T-cell (primary cell): ENCODE measurements at places on chromosomes 4 and X. TPM values are rescaled to one million over a fixed set of nuclear protein-coding genes. Genes with fewer than 3 reads are reported as not detected.
A peak's percentile ranks its signal among the peaks of the same experiment; 100 is the strongest.

Gene FGFBP2
- 14.1 TPM for total RNA-seq

DNA sequence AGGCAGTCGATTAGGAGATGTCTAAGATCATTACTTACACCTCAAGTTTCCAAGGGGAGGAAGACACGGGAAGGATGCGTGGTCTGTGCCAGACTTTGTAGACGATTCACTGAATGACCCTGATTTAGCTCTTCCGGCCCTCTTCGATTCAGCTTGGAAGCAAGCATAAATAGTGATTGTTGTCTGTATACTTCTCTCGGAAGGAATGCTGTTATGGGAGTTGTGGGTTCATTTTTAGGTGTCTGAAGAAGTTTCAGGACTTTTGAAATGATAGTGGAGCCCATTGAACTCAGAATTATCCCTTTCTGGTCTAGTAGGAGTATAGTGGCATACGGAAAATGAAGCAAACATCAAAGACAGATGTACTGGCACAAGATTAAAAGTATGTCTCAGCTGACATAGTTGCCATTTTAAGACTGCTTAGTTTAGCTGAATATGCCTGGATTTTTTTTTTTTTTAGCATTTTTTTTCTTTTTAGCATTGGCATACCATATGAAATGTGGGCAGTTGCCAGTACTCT is 1.0 kb upstream of the ANKRD17 start:
- no peaks in the 10 kb centered on the region for H3K36me3 ChIP-seq
- peak overlapping the region; percentile 93 for H3K27ac ChIP-seq
- no peak for DNase-seq
- peak overlapping the region; percentile 73 for H3K4me3 ChIP-seq
- H3K27me3 ChIP-seq, result no peaks in the 10 kb centered on the region
- peaks cover 29% of the 10 kb centered on the region for H3K4me1 ChIP-seq

- H3K36me3 ChIP-seq, result no peaks in the 10 kb centered on the region
- H3K27ac ChIP-seq, result no peak overlapping the region
- H3K4me1 ChIP-seq, result no peaks in the 10 kb centered on the region
- no peaks in the 10 kb centered on the region for H3K27me3 ChIP-seq
Observed at GRCh38 chrX:54641530-54641929, 111.5 kb downstream of the GNL3L start.

GRCh38 chr4:86359944-86360478 is at the start of gene MAPK10:
TSS of gene MAPK10 (minus strand) at chr4:86360053.
- peak within 1 kb of the TSS; percentile 28 for H3K4me3 ChIP-seq
- DNase-seq, result peak; percentile 73

- H3K36me3 ChIP-seq, result no peaks in the 10 kb centered on the region
- no peaks in the 10 kb centered on the region for H3K27me3 ChIP-seq
- no peak overlapping the region for H3K27ac ChIP-seq
- H3K4me1 ChIP-seq, result no peaks in the 10 kb centered on the region
- H3K4me3 ChIP-seq, result no peak overlapping the region
- DNase-seq, result no peak
Observed at GRCh38 chrX:109707720-109708119, 25.3 kb downstream of the ACSL4 start.

GRCh38 chrX:69116077-69116476 is 49.2 kb downstream of the PJA1 start:
- no peak overlapping the region for H3K27ac ChIP-seq
- no peaks in the 10 kb centered on the region for H3K27me3 ChIP-seq
- H3K4me3 ChIP-seq, result no peak overlapping the region
- H3K4me1 ChIP-seq, result no peaks in the 10 kb centered on the region

Gene SPANXN1
- total RNA-seq, result not detected

DNA sequence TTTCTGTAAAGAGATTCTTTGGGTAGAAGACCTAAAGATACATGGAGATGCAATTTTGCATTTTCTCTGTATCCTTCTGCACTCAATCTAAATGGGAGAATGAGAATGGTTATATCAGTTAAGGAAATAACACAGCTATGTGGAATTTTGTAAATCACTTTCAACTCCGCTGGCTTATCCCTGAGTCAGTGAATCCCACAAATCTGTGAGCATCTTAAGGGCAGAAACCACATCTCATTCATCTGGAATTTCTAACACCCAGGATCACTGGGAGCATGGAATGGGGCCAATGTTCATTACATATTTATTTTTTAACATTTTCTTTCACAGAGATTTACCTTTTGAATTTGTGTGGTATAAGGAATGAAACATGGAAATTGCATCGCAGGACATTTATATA is 167.8 kb downstream of the CFAP47 start:
- no peaks in the 10 kb centered on the region for H3K27me3 ChIP-seq
- DNase-seq, result no peak
- no peak overlapping the region for H3K4me3 ChIP-seq
- no peak overlapping the region for H3K27ac ChIP-seq

GRCh38 chr4:11423465-11423864 is 5.2 kb downstream of the HS3ST1 start:
- H3K27me3 ChIP-seq, result peaks cover 4% of the 10 kb centered on the region
- no peaks in the 10 kb centered on the region for H3K36me3 ChIP-seq
- peaks cover 12% of the 10 kb centered on the region for H3K4me1 ChIP-seq
- no peak for DNase-seq
- H3K27ac ChIP-seq, result no peak overlapping the region

DNA sequence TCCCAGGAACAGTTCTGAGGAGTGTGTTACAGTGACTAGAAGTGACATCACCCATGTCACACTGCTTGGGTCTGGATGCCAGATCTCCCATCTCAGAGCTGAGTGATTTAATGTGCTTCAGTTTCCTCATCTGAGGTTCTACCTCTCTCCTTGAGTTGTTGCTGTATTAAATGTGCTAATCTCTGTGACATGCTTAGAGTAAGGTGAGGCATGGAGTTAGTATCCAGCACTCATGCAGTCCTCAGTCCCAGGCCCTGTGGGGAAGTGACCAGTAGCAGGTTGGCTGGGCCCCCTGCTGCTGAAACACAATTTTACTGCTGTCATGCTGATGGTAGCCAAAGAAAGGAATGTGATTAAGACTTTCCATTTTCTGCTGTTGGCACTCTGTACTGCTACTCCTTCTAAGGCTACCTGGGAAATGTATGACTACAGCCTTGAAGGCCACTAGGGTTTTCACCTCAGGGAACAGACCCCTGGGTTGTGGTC is 639.6 kb downstream of the MID1IP1 start:
- no peaks in the 10 kb centered on the region for H3K4me1 ChIP-seq
- no peaks in the 10 kb centered on the region for H3K27me3 ChIP-seq
- H3K36me3 ChIP-seq, result no peaks in the 10 kb centered on the region
- H3K4me3 ChIP-seq, result no peak overlapping the region
- DNase-seq, result no peak
- no peak overlapping the region for H3K27ac ChIP-seq

Gene FGD1
- not detected for total RNA-seq

DNA sequence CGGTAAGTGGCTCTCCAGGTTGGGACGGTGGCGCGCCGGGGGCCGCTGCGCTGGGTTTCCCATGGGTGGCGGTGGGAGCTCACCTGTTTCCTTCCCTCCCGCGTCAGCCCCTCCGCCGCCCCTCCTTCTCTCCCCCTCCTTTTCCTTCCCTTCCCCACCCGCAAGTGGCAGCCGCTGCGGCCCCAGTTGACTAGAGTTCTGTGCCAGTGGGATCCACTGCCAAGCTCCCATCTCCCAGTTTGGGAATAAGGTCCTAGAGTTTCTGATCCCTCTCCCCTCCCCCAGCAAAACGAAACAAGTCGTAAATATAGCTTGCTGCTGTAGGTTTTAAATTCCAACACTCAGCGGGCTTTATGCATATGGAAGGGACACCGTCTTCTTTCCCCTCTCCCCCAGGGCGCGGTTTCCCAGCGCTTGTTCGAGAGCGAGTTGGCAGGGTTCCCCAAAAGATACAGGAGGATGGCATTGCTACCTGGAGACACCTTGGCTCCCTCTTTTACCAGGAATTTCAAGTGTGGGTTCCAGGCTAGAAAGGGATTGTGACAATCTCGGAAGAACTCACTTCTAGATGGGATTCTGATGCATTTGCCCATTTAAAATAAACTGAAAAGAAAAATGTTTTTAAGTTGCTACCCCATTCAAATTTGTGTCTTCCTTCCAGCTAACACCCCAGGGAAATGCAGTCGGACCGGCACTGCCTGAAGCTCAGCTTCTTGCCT is 1.2 kb downstream of the TLL1 start:
- peaks cover 18% of the 10 kb centered on the region for H3K27me3 ChIP-seq
- no peak overlapping the region for H3K27ac ChIP-seq
- H3K4me3 ChIP-seq, result no peak overlapping the region
- no peaks in the 10 kb centered on the region for H3K36me3 ChIP-seq
- no peak for DNase-seq

- no peaks in the 10 kb centered on the region for H3K4me1 ChIP-seq
- no peaks in the 10 kb centered on the region for H3K27me3 ChIP-seq
- no peak overlapping the region for H3K4me3 ChIP-seq
- H3K27ac ChIP-seq, result no peak overlapping the region
Observed at GRCh38 chr4:137063961-137064360, 468.3 kb downstream of the PCDH18 start.

Gene GABRG1
- not detected for total RNA-seq

DNA sequence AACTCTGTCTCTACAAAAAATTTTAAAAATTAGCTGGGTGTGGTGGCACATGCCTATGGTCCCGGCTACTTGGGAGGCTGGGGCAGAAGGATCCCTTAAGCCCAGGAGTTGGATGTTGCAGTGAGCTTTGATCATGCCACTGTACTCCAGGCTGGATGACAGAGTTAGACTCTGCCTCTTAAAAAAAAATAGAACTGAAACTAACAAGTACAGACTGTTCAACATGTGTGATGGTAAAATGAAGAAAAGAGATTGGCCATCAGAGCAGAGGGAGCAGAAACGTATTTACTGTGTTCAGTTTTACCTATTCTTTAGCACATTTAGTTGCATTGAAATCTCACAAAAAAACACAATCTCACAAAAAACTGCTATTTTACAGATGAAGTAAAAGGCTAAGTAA is 77.9 kb upstream of the NAP1L5 start:
- no peaks in the 10 kb centered on the region for H3K27me3 ChIP-seq
- H3K36me3 ChIP-seq, result no peaks in the 10 kb centered on the region
- no peak overlapping the region for H3K4me3 ChIP-seq
- no peaks in the 10 kb centered on the region for H3K4me1 ChIP-seq
- DNase-seq, result no peak

DNA sequence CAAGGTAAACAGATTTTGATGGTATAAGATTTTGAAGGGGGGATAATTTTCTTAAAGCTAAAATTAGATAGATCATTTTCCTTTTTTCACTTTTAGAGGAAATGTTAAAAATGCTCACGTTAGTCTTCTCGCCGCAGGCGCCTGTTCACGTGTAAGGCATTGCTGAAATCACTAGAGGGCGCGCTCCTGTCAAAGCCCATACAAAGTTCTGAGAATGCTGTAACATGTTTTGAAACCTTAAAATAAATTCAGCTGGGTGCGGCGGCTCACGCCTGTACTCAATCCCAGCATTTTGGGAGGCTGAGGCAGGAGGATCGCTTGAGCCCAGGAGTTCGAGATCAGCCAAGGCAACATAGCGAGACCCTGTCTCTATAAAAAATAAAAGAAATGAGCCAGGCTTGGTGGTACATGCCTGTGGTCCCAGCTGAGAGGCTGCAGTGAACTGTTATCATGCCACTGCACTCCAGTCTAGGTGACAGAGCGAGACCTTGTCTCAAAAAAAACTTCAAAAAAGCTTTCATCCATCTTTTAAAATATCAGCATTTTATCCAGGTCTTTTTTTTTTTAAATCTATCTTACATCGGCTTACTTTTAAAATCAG is 138.0 kb downstream of the RBMX2 start:
- H3K4me1 ChIP-seq, result no peaks in the 10 kb centered on the region
- H3K36me3 ChIP-seq, result no peaks in the 10 kb centered on the region
- no peak overlapping the region for H3K27ac ChIP-seq
- DNase-seq, result peak; percentile 10

Gene RAB41
- total RNA-seq, result not detected

DNA sequence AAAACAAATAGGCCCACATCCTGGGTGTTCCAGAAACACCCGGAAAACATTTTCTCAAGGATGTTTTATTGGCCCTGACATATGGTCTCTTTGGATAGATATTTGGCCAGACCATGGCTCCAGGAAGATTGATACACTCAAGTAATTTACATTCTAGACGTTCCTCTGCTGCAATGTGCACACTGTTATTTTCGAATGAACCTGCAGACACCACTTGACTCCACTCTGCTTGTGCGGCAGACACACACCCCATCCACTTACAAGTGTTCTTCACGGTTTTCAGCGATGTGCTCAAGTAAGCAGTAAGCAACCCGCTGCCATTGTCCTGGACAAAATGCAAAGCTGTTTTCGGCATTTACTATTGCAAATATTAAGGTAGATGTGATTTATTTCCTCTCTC is 12.0 kb upstream of the GPM6A start:
- H3K4me1 ChIP-seq, result no peaks in the 10 kb centered on the region
- no peaks in the 10 kb centered on the region for H3K36me3 ChIP-seq

DNA sequence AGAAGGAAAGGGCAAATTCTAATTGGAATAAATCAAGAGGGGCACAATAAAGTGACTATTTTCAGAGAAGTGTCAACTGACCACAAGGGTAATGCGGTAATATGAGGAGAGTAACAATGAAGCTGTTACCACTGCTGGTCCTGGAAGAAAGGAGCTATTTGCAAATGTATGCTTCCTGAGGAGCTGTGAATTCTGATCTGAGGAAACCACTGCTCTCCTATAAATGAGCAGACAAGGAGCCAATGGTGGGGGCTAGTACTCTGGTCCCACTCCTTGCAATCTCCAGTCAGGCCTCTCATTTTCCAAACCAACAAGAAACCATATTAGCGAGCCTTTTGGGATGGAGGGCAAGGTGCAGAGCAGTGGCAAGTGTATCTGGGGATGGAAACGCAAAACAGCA is 770.2 kb downstream of the FSTL5 start:
- no peak overlapping the region for H3K4me3 ChIP-seq
- DNase-seq, result no peak
- H3K4me1 ChIP-seq, result no peaks in the 10 kb centered on the region
- no peak overlapping the region for H3K27ac ChIP-seq

DNA sequence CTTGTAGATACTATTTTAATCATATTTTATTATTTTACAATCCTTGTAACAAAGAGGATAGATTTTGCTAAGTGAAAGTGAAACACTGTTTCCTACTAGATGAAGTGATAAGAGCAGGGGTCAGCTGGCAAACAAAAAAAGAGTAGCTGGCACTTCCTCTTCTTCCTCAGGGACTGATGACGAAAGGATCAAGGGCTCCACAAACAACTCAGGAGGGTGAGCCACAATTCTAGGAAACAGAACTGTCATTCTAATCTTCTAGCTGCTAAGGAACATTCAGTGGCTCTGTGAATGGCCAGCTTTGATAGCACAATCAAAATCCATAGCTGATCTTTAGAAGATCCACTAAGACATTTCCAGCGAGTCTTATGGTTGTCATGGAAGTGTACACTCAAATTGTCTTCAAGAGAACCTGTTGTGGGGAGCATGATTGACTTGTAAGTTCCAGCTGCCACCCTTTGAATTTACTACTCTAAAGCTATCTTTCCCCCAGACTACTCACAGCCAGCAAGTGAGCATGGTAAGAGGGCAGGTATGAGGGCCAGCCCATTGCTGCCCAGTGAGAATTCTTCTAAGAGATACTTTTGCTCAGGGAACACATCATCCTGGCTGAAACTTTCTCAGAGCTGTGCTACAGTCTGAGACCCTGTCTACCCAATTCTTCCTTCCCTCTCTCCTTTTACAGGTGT is 275.7 kb upstream of the RASGEF1B start:
- H3K36me3 ChIP-seq, result no peaks in the 10 kb centered on the region
- H3K4me1 ChIP-seq, result no peaks in the 10 kb centered on the region
- no peak for DNase-seq

Gene CEP44
- 22.0 TPM for total RNA-seq
